ENCODE measurements at places on chromosomes 12 and 14. TPM values are rescaled to one million over a fixed set of nuclear protein-coding genes. Genes with fewer than 3 reads are reported as not detected.
A peak's percentile ranks its signal among the peaks of the same experiment; 100 is the strongest.

Gene ACYP1
- total RNA-seq: 4.7 TPM

Gene OTOGL
- 0.36 TPM for total RNA-seq

Gene MAX
- total RNA-seq: 66.6 TPM

Gene INHBE
- total RNA-seq: 0.88 TPM

Gene PLCZ1
- total RNA-seq: not detected

DNA sequence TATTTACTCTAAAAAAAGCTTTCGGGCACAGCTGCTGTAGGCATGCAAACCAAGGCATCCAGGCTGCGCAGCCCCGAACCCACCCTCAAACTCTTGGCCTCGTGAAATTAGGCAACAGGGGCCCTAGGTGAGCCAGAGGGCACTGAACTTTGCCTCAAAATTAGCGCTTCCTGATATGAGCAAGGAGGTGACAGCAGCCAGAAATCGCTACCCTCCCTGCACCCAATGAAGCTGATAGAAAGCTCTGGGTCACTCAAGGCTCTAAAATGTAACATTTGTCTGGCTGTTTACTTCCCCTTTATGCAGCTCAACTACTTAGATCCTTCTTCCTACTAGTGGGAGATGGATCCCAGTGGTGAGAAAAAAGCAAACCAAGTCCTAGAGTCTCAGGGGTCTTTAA, 61.8 kb downstream of the PITPNM2 start:
- DNase-seq: no peak

GRCh38 chr14:59755409-59756135, 115.0 kb downstream of the RTN1 start:
- DNase-seq: no peak

- peak; percentile 87 for DNase-seq
Measured at GRCh38 chr12:14716848-14717444, 20.5 kb upstream of the GUCY2C start.

Gene CALCOCO1
- total RNA-seq: 167 TPM

Gene RNFT2
- 2.4 TPM for total RNA-seq

- DNase-seq: no peak
Measured at GRCh38 chr14:24984846-24985589, 64.9 kb downstream of the STXBP6 start.

DNA sequence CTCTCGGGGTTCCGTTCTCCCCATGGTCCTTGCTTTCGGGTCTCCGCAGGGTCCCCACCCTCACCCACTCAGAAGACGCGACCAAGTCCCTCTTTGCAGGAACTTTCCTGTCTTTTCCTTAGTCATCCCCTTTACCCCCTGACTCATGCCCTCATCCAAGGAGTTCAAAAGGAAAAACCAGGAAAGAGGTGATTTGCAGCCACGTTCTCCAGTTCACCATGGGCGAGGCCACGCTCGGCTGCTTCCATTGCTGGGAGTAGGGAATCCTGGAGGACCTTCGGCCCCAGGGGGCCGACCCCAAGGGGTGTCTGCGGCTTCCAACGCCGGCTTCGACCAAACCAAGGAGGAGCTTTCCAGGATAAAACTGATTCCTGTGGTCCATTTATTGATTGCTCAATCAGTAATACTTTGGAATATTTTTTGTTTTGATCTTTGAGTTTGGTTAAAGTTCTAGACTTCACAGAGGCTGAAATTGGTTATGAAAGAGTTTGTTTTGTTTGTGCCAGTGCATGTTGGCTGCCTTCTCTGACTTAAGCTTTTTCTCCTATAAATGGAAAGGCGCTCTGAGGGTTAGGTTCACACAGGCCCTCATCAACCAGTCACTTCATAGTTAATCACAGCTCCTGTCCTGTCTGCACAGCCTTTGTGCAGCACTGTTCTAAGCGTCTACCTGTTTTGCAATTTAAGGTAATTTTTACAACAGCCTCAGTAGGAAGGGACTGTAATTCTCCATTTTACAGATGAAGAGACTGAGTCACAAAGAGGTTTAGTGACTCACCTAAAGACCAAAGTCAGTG, 827 bp downstream of the ALDH2 start:
- peak; percentile 87 for DNase-seq

Gene ACRBP
- under 0.01 TPM for total RNA-seq

Gene CTSG
- total RNA-seq: not detected

Gene DDN
- 0.29 TPM for total RNA-seq

- DNase-seq: no peak
Measured at GRCh38 chr14:68554231-68554630, 238.6 kb downstream of the ZFP36L1 start.

- DNase-seq: no peak
Measured at GRCh38 chr12:53737093-53737808, 10.0 kb upstream of the CALCOCO1 start.

Gene PSMC6
- total RNA-seq: 78.5 TPM

Gene DTD2
- total RNA-seq: 46.0 TPM

DNA sequence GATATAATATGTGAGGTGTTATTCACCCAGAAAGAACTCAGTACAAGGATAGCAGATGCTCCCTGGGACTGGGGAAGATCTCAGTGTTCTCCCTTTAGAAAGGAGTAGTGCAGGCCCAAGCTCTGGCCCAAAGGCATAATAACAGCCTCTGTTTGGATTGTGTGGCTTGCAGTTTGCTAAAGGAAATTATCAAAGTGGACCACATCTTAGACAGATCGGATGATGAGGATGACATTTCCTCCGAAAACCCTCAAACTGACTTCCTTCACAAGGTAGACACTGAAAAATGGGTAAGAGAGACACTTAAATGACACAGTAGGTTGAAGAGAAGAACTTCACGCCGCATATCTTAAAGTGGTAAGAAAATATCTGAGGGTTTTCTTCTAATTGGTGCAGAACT, 26.1 kb downstream of the SMCO2 start:
- DNase-seq: no peak

- DNase-seq: peak; percentile 41
Measured at GRCh38 chr12:59055204-59055860, 135.0 kb upstream of the LRIG3 start.

GRCh38 chr12:10563966-10564365, 49.4 kb downstream of the MAGOHB start:
- DNase-seq: no peak

GRCh38 chr12:1890119-1890703, 28.2 kb downstream of the CACNA2D4 start:
- DNase-seq: no peak

GRCh38 chr14:97878727-97879126, 1081.5 kb downstream of the VRK1 start:
- DNase-seq: no peak

- no peak for DNase-seq
Measured at GRCh38 chr14:68241862-68242487, 422.4 kb downstream of the RAD51B start.

DNA sequence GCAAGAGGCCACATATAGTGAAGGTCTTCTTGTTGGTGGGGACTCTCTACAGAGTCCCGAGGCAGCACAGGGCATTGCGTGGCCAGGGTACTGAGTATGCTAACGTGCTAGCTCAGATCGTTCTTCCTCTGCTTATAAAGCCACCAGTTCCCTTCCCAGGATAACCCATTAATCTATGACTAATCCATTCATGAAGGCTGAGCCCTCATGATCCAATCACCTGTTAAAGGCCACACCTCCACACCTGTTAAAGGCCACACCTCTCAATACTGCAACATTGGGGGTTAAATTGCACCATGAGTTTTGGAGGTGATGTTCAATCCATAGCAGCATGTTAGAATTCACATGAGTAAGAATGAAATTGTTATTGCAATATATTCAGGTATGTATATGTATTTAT, 12.8 kb upstream of the YARS2 start:
- DNase-seq: no peak

GRCh38 chr14:95463171-95463901, 53.1 kb downstream of the SYNE3 start:
- peak; percentile 42 for DNase-seq

Gene SMCO2
- 0.88 TPM for total RNA-seq

DNA sequence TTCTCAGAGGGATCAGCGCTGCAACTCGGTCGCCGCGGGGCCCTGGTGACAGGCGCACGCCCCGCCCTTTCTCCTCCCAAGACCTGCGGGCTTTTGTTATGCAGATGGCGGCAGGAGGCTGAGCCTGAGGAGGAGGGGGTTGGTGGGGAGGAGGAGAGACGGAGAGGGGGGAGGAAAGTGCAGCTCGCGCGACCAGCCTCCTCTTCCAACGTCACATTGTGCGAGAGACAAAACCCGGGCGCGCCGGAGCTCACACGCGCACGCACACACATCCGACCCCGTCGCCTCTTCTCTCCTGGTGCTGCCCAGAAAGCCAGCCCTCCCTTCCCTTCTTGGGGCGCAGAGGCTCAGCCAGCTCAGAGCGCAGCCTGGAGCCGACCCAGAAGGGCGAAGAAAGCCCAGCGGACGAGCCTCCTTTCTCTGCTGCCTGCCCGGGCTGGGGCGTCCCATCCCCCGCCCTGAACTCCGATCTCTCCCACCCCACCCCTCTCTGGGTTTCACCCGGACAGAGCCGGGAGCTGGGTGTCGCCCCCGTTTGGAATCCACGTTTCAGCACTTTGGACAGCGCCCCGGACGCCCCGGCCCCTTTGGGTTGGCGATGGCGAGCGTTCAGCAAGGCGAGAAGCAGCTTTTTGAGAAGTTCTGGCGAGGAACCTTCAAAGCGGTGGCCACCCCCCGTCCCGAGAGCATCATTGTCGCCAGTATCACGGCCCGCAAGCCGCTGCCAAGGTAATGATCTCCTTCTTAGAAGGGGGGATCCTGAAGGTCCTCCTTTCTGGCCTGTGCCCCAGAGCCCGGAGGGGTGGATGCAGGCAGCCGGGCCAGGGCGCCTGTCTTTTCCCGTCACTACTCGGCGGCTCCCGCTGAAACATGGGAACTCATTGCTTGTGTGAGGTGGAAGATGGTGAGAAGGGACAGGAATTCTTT, at the start of gene SRRM4:
TSS of gene SRRM4 (plus strand) at position 257 of the 927 bp plus-strand sequence. CDS start at position 599, 342 bp downstream.
- no peak for DNase-seq

GRCh38 chr14:68598621-68599447, 194.0 kb downstream of the ZFP36L1 start:
- peak; percentile 91 for DNase-seq

DNA sequence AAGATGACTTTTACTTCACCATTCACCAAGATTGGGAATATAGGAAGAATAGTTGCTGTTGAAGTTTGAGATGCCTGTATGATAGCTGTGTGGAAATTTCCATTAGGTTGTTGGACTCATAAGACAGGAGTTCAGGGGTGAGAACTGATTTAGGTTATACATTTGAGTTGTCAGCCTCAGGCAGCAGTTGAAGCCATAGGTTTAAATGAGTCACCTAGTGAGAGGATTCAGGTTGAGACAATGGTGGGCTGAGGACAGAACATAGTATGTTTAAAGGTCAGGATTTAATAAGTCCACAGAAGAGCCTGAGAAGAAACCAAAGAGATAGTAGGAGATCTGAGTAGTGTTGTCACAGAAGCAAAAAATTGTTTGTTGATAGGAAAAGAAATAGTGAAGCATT, 63.6 kb upstream of the MON2 start:
- no peak for DNase-seq

DNA sequence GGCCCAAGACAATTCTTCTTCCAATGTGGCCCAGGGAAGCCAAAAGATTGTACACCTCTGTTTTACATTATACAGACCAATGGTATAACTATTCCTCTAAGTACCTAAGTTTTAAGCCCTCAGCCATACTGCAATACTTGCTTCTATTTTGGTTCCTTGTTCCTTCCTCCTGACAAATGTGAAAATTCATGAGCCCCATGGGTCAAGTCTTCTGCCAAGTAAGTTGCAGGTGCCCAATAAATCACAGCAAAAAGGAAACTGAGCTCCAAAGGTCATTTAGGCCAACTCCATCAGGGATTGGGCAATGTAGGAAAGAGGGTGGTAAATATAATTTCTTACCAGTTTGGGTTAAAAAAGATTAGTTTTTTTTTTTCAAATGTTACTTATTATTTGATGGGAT, 57.7 kb upstream of the NPFF start:
- no peak for DNase-seq

DNA sequence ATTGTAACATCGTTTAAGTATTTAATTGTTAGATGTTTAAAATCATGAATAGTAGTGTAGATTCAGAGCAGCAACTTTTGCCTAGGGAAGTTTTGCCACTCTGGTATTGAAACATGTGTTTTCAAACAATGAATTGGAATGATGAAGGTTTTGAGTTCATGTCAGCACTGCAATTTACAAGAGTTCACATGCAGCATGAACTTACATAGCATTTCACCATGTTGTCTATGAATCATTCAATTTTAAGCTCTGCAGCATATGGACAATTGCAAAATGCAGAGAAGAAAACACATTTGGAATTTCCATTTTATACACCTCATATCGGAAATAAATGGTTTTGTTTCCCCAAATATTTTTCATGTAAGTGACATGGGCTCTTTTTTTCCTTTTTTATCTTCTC, 170.7 kb upstream of the CDKN3 start:
- DNase-seq: no peak

GRCh38 chr14:90534091-90534837, 137.4 kb downstream of the CALM1 start:
- DNase-seq: peak; percentile 87

GRCh38 chr14:99522025-99522401, 40.8 kb downstream of the CCNK start:
- peak; percentile 46 for DNase-seq

DNA sequence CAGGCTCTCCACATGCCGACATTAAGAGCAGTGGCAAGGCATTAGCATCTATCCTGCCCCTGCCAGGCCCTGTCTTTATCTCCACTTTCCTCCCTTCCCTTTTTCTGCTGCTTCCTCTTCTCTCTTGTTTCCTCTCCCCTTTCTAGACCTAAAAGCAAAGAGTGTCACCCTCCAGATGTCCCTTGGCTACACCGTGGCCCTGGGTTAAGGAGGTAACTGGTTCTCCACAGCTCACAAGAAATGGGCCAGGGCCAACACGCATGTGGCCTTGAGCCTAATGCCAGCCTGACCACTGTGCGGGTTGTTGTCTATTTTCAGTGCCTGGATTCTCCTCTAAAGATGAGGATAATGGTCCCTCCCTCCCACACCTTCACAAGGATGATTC, 41.7 kb upstream of the DDX11 start:
- no peak for DNase-seq

Gene GUCY2C
- not detected for total RNA-seq

Gene CD63
- total RNA-seq: 3,128 TPM

DNA sequence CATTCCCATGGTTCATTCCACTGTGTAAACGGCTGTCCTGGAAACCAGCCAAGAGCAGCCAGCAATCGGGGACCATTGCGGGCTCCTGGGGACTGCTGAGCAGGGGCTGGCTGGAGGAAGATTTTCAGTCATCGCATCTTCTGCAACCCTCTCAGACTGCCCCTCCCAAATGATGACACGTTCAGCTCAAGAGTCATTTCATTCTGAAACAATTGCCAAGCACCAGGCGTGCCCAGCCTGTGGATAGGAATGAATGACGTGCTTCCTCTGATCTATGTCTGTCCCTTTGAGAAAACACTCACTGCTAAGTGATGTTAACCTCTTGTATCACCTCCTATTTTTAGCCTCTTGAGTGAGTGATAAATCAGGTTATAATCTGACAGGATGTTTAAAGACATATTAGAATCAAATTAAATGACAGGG, 62.0 kb downstream of the NDUFA12 start:
- peak; percentile 91 for DNase-seq

GRCh38 chr14:58243790-58244555, 670 bp upstream of the PSMA3 start:
- DNase-seq: peak; percentile 25

DNA sequence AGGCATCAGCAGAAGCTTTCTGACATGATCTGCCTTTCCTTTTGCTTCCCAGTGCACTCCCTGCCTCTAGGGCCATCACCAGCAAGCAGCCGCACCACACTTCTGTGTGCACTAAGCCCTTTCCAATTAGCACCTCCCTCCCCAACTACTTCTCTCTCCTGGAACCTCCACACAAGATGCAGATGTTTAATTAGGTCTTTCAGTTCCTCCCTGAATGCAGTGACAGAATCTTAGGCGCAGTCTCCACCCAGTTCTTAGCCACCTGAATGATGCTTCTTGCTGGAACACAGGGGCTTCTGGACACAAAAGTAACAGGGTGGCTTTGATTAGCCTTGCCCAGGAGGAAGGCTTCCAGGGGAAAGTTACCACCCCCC, 32.9 kb downstream of the NIN start:
- no peak for DNase-seq
